Stimulated activated naive CD4-positive, alpha-beta T cell (primary cell): ENCODE measurements at places on chromosomes 1 and 21.

GRCh38 chr1:207344221-207344620, 22.7 kb downstream of the CD55 start:
- no peak for DNase-seq

GRCh38 chr1:223712850-223713474, 623 bp downstream of the CAPN2 start:
- peak; percentile 57 for DNase-seq

DNA sequence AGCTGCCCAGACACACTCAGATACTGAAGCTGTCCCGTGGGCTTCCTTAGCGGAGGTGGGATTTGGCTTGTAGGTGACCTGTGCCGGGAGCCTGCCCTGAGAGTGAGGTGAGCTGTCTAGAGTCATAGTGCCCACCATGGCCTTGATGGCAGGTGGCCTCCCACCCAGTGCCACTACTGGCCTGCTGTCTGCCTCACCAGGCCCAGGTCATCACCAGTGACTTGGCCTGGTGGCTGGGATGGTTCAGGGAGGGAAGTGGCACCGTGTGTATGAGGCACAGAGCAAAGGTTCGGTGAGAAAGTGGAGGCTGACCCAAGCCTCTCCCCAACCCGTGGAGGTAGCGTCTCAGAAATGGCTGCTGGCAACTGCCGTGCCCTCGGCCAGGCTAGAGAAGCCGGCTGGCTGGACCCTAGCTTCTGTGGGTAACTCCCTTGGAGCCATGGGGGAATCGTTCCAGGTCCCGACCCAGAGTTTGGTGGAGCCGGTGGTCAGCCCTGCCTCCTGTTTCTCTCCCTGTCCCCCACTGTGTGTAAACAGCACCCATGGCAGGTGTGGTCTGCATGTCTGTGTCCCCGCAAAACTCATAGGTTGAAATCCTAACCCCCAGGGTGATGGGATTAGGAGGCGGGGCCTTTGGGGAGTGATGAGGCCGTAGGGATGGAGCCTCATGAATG, 155.4 kb upstream of the C1orf174 start:
- no peak for DNase-seq

DNA sequence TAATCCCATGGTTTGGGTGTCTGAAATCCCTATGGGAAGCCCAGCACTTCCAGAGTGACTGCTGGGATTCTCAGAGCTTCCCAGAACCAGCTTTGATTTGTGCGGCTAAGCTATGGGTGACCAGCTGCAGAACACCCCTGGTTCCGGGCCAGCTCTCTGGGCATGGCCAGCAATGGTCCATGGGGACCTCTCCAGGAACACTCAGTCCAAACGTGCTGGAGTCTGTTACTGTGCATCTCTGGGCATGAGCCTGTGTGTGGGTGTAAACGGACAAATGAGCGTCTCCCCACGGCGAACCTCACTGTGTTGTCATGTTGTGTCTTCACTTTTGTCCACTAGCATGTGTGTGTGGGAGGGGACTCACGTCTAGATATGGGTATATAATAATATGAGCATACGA, 54.4 kb downstream of the MAB21L3 start:
- no peak for DNase-seq

- no peak for DNase-seq
Measured at GRCh38 chr1:99645203-99645602, 710 bp upstream of the PALMD start.
